Uterus (tissue), 4 donors: ENCODE measurements at places on chromosomes 1 and 21. TPM values are rescaled to one million over a fixed set of nuclear protein-coding genes. Genes with fewer than 3 reads are reported as not detected.
A peak's percentile ranks its signal among the peaks of the same experiment; 100 is the strongest.

DNA sequence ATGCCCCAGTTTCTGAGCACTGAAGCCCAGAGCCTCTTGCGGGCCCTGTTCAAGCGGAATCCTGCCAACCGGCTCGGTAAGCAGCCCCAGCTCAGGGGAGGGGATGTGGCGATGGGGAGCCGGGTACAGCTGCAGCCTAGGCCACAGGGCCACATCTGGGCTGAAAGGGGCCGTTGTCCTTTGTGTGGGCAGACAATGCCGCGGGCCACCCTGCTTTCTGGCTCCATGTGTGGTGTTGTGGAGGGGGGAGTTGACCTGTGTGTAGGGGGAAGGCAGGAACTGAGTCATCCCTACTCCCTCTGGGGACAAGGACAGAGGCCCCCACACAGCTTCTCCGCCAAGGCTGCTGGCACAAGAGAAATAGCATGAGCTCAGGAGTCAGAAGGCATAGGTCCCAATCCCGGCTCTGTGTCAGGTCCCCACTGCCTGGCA is 26.0 kb downstream of the RPS6KA1 start:
- DNase-seq, result no peak

DNA sequence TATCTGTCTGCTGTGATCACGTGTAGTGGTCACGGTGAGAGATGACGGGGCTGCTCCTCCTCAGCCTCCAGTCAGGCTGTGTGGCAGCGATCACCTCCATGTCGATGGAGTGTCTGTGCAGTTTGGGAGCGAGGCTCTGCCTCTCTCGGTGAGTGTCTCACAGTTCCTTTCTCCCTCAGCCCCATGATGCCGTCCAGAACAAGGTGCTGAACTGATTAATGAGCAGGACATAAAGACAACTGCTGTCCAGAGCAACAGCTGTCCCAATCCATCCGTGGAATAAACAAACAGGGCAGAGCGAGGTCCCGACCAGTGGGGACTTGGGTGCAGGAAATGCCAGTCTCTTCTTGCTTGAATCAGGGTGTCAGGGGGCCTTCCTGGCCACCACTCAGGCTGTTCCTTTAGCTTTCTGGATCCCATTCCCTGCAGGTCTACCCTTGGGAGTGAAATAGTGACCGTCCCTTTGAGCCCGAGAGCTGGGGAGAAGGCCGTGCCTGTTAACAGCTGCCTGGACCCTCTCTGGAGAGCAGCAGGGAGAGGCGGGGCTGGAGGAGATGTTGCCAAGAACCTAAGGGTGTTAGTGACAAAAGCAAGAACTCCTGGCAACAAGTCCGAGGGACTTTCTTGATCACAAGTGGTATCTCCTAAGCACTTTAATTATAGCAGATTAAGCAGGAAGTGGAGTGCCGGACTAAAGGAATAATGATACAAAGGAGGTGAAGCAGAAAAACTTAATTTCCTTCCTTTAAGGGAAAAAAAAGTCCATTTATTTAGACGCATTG is 443.9 kb downstream of the KIF26B start:
- no peak for DNase-seq

DNA sequence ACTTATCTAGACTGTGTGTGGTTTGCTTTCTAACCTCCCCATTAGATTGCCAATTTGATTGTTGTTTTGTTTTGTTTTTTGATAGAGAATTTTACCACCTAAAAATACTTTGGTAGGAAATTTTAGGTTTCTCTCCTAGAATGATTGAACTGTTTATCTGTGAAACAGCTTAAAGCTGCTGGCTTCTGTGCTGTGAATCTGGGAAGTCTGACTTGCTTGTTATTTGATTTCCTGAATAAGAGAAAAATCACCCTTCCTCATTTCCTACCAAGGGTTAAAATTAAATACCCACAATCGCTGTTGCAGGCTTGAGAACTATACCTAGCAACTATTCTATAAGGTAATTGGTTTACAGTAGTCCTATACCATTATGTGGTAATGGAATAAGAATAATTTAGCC is 198.9 kb upstream of the CACYBP start:
- no peak for DNase-seq

DNA sequence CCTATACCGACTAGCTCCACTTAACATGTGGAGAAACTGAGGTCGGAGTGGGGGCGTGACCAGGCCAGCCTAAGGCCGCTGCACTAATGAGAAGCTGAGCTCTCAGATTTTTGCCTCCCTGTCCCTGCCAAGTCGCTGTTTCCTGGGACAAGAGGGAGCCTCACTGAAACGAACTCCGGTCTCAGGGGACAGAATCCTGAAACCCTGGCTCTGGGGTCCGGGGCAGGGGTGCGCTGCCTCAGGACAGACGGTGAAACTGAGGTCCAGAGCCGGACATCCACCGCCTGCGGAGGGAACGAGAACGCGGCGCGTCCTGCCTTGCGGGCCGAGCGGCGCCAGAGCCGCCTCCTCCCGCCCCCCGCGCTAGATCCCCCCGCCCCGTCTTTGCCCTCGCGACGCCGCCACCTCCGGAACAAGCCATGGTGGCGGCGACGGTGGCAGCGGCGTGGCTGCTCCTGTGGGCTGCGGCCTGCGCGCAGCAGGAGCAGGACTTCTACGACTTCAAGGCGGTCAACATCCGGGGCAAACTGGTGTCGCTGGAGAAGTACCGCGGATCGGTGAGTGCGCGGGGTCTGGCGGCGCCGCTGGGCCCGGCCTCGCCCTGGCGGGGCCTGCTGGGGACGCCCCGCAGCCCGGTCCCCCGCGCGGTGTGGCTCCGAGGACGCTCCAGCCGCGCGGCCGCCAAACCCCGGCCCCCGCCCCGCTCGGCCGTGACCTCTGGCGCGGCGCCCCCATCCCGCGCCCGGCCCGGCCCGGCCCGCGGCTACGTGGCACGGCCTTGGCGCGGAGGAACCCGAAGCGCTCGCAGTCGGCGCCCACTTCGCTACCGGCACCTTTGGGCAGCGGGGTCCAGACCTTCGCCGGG is at the start of gene GPX7:
TSS of gene GPX7 (plus strand) at position 381 of the 865 bp plus-strand sequence. CDS start at position 420, 39 bp downstream.
- peak; percentile 35 for DNase-seq

DNA sequence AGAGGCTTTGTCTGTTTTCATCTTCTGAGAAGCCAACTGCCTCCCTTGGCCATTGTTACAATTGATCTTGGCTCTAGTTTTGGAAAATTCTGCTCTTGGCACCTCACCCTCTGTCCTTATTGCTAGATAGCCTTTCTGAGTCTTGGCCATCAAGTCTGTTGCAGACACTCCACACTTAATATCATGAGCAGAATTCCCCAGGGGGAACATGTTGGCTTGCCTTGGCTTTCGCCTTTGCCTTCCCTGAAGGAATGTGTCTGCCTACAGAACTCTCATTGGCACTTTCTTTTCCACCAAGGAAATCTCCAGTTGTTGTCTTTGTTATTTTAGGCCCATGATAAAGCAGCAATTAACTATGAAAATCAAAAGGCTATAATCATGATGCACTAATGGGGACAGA is 42.7 kb upstream of the LDLRAP1 start:
- no peak for DNase-seq

DNA sequence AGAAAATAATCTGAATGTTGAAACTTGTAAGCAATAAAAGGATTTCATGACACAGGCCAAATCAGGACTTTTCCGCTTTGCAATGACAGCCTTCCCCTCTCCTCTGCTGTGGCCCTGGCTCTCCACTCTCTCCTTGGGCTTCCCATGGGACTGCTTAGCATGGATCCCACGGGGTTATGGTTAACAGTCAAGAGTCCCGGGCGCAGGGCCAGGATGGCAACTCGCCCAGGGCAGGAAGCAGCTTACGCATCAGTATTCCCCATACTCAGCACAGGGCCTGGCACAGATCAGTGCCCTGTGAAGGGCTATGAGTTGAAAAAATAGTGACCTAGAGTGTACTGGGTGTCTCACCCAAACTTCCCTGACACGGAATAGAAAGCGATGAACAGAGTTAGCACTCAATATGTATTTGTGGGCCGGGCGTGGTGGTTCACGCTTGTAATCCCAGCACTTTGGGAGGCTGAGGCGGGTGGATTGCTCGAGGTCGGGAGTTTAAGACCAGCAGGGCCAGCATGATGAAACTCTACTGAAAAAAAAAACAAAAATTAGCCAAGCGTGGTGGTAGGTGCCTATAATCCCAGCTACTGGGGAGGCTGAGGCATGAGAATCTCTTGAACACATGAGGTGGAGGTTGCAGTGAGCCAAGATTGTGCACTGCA is 29.1 kb upstream of the GRHL3 start:
- peak; percentile 72 for DNase-seq

NASP gene
- 49.1 TPM for total RNA-seq

FOXO6 gene
- 3.9 TPM for total RNA-seq

SH2D2A gene
- not detected for total RNA-seq
